ENCODE measurements at places on chromosomes 6 and 20.

DNA sequence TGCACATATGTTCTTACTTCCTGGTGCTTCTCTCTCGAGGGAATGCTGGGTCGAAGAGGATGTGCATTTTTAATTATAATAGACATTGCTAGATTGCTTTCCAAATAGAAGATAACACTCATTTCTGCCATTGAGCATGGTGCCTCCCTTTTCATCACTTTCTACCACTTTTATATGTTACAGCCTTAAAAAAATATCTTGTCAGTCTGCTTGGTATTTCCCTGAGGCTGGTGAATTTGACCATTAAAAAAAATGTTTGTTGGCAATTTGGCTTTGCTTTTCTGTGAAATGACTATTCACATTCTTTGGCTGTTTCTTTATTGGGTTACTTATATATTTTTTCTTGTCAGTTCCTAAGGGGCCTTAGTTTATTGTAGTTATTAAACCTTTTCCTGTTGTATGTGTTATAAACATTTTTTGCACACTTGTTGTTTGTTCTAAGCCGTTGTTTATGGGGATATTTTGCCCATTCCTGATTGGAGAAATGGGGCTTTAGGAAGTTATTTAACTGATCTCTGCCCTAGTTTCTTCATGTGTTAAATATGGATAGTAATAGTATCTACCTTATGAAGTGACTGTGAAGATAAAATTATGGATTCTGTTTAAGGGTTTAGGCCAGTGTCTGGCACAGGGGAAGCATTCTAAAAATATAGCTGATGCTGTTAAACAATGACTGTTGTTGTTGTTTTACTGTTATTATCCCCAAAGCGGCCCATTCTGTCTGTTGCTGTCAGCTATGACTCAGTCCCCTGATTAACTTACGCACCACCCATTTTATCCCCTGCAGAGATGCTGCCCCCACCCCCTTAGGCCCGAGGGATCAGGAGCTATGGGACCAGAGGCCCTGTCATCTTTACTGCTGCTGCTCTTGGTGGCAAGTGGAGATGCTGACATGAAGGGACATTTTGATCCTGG, 3.8 kb downstream of the DDR1 start:
- no peak for DNase-seq

DNA sequence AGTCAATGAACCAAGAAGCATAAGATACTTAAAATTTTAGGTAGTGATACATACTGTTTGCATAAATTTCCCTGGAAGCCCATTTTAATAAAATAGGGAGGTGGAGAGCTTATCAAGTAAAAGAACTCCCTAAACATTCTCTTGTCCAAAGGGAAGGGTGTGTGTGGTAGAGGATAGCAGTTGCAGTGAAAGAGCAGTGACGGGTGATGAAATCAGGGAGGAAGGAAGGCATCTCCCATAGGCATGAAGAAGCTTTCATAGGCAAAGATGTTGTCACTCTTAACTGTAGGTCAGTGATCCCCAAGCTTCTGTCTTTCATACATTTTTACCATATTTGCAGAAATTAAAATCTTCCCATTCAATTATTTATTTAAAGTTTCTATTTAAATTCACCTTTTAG, 60.0 kb upstream of the ZNF831 start:
- DNase-seq, result no peak

DNA sequence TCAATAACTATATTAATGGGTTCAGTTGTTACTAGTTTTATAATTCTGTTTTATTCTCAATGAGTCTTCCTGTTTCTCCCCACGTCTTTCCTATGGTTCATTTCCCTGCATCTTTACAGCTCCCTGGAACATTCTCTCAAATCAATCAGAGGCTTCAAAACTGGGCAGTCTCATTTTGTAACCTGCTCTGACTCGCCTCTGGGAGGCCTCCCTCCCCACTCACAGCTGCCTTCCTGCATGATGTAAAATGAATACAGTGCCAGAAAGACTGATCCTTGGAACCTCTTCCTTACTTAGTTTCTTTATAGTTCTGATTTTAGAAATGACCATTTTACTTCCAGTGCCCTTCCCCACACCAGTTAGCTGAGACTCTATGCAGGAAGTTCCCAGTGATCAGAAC, 103.9 kb downstream of the ESR1 start:
- DNase-seq, result no peak

DNA sequence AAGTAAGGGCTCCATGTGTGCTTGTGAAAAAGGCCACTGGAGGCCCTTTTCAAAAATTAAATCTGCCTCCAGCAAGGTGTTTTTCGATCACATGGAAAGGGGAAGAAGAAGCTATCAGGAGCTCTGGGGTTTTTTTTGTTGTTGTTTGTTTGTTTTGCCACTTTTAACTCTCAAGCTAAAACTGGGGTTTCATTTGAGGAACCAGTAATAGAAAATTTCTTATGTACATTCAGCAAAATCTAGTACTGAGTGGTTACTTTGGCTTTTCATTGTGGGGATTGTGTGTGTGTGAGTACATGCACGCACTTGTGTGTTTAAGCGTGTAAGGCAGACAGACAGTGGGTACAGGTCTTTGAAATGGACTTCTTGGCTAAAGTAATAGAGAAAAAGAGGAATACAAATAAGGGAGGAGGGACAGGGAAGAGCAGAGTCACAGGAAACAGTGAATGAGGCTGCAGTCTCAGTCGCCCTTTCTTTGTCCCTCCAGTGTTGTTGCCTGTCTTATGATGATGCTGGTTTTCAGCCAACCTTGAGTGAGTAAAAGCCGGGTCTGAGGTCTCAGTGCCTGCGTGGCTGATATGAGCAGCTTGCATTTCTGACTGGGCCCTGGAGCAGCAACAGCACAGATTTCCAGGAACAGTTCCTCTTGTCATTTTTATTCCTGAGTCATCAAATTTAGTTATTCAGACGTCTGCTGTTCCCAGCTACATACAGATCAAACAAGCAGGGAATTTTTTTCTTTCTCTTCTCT, 26.2 kb downstream of the SLC16A10 start:
- no peak for DNase-seq

GRCh38 chr6:169994739-169995138, 243.3 kb downstream of the ERMARD start:
- no peak for DNase-seq

DNA sequence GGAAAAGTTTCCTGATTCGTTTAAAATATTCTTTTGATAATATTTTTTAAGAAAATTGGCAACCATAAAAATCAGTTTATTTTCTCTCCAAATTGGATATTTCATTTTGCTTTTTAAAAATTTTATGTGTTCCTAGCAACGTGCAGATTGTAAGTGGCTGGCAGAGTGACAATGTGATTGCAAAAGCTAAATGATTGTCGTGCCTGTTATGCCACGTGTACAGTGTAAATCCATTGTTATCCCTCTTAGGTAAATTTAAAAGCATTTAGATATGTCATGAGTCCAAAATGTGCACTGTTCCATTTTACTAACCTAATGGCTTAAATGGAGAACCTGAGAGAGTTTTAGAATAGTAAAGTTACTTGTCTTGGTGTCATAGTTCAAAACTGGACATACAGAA, 94.4 kb upstream of the ADGRF4 start:
- DNase-seq, result no peak

DNA sequence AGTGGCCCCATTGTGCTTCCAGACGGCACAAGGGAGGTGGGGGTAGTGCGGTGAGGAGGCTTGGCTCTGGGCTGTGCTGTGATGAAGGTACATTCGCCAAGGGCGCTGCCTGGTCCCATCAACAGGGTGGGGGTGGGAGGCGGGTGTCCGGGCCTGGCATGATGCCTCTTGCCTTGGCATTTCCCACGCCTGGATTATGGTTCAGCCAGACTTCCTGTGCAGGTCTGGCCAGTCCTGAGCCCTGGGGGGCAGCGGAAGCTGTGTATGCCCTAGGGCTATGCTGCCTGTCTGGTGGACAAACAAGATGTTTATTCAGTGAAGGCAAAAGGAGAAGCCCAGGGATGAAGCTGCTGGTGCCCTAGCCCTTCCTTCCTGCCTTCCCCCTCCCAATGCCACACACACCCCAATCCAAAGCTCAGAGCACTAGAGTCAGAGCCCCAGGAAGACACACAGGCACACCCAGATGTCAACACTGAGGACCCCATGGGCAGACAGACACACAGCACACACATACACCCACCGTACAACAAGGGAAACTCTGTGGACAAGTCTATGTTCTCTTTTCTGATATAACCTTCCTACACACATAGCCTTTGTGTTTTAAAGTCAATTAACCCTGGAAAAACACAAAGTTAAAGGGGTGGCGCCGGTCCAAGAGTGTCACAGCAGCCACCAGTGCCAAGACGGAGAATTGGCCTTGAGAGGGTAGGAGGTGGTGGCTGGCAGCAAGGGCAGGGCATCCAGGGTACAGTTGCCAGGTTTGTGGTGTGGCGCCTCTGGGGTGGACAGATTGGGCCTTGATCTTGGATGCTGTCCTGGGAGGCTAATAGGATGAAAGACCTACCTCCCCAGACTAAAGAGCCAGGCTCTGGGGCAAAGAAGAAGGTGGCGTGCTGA, 54.7 kb upstream of the SAYSD1 start:
- no peak for DNase-seq

DNA sequence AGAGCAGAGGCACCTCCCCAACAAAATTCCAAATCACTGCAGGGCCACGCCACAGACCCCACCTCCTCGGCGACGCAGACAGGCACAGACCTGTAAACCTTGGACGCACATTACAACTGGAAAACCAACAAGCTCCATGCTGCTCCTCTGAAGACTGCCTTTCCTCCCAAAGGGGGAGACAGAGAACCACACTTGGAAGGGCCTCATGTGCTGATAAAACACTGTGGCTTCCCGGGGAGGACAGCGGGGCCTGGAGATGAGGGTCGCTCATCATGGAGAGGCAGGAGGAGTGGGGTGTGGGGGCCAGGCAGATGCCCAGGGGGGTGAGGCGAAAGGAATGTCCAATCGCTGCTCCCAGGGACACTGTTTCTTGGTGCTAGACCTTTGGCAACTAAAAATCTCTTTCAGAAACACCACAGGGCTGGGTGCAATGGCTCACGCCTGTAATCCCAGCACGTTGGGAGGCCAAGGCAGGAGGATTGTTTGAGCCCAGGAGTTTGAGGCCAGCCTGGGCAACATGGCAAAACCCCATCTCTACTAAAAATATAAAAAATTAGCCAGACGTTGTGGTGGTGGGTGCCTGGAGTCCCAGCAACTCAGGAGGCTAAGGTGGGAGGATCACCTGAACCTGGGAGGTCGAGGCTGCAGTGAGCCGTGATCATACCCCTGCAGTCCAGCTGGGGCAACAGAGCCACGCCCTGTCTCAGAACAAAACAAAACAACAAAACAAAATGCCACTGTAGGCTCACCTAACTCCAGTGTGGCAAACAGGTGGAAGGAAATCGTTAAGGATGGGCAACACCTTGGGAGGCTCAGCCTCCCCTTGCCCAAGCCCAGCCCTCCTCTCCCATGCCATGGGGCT, 53.8 kb downstream of the ABHD12 start:
- no peak for DNase-seq

DNA sequence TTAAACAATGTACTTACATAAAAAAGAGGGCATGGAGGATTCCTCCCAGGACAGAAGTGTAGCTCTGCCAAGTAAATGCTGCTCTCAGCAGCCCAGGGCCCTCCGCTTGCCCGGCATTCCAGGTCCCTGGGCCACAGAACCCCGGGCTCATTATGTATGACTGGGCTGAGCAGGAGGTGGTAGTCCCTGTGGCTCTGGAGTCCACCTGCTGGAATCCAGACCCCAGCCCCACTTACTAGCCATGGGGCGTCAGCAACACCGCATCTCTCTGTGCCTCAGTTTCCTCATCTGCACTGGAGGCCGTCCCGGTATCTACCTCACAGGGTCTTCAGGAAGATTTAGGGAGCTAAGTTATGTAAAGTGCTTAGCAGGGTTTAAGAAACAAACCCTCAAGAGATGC, 55.4 kb downstream of the PSMG4 start:
- DNase-seq, result no peak

GRCh38 chr6:24854077-24854666, 55.5 kb upstream of the ARMH2 start:
- no peak for DNase-seq

- no peak for DNase-seq
Observed at GRCh38 chr6:5205035-5205507, 55.7 kb downstream of the LYRM4 start.

DNA sequence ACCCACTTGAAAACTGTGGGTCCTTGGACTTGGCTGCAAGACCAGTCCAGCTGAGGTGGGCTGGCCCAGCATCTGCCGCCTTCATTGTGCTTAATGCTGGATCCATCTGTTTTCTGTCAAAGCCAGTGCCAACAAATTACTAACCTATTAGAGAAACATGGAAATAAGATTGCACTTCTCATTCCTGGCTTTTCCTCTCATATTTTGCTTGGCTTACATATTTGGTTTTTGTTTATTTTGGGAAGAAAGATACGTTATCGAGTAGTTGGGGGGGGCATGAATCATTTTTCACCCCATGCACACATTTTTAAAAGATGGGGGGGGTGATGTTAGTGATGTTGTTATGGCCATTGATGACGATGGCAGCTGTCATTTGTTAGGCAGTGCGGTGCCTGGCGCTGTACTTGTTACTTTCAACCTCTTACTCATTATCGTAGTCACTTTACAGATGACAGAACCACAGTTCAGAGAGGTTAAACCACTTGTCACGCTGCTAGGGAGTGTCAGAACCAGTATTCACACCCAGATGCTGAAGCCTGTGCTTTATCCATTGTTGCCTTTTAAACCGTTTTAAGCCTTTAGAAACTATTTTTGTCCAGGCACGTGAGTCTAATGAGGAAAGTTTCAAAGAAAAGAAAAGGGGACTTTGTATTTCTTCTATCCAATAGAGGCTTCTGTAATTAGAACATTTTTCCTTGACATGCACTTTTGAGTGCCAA, 180.0 kb downstream of the TMEM242 start:
- no peak for DNase-seq

DNA sequence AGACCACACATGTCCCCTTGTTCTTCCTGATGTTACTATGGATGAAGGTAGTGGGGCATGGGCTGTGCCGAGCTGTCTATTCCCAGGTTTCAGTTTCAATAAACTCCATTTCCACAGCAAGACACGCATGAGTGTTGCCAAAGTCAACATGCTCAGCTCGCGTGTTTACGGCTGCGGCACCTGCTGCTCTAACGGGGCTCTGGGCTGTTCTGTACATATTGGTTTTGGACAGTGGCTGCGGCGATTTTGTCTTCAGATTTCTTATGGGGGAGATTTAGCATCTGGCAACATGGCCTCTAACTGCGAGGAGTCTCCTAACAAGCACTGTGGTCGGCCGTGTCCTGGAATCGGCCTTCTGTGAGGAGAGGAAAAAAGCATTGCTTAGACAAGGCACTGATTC, 58.6 kb downstream of the TMEM242 start:
- no peak for DNase-seq

GRCh38 chr6:100176311-100176950, 182.4 kb upstream of the MCHR2 start:
- DNase-seq, result no peak

DNA sequence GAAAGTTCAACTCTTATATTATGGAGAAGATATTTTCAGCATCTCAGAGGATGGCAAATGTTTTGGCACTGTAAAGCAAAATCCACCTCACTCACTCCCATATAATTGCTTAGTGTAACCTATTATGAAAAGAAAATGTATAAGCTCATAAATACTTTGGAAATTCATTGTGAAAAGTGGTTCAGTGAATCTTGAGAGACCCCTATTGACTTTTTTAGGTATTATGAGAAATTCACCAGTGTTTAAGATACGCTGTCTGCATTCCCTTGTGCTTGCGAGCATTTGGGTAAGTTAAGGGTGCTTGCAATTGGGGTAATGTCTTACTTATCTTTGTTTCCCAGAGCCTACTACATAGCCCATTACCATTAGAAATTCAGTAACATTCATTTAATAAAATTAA, 66.3 kb upstream of the BMP5 start:
- DNase-seq, result no peak
